ENCODE measurements at places on chromosomes 3 and 15. TPM values are rescaled to one million over a fixed set of nuclear protein-coding genes. Genes with fewer than 3 reads are reported as not detected.

- no peak for DNase-seq
Observed at GRCh38 chr3:10528046-10528445, 22.7 kb upstream of the ATP2B2 start.

DNA sequence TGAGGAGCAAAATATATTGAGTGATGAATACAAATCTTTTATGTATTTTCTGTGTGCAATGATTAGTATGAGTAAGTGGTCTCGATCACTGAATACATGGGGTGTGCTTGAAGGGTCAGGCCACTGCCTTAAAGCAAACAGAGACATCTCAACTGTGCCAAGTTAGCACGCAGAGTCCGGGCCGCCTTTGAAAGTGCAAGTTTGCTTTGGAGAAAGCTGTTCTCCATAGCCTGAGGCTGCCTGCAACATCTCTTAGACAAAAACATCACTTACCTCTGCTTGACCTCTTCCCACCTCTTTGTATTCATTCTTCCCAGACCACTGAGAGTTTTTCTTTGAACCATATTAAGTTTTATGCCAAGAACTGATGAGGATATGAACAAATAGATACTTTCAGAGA lies 267.0 kb downstream of the ZBTB20 start:
- DNase-seq, result no peak

GRCh38 chr3:136544532-136544931 lies 207.6 kb downstream of the STAG1 start:
- peak; percentile 11 for DNase-seq

GRCh38 chr3:157493627-157494550 lies 9.3 kb downstream of the VEPH1 start:
- DNase-seq, result peak; percentile 30

DNA sequence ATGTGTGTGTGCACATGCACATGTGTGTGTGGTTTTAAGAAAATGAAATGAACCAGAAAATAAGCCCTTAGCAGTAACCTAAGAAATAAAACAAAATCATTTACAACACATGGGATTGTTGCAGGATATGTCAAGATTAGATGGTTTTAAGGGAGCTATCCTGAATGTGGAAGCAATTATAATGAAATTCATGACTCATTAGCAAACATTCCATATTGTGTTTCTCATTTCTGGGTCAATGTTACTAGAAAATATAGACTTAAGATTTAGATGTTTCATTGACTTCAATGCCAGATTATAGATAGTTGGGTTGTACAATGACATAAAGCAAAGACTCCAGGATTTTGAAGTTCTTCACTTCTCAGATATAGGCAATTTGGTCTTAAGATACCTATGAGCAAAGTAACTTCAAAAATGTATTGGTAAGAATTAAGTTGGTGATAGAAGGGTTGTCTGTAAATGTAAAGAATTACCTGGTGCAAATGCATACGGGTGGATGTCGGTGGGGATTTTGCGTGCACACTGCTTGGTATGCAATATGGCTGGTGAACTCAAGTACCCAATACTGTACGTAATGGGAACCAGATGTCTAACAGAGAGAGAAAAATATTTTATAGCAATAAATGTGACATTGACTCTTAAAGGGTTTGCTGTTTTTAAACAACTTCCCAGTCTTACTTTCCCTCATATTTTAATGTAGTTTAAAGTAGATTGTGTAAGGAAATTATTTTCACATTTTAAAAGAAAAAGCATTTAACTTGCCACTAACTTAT lies 53.9 kb upstream of the NR2F2 start:
- no peak for DNase-seq

- no peak for DNase-seq
Observed at GRCh38 chr3:131174752-131175151, 148.1 kb downstream of the NEK11 start.

DNA sequence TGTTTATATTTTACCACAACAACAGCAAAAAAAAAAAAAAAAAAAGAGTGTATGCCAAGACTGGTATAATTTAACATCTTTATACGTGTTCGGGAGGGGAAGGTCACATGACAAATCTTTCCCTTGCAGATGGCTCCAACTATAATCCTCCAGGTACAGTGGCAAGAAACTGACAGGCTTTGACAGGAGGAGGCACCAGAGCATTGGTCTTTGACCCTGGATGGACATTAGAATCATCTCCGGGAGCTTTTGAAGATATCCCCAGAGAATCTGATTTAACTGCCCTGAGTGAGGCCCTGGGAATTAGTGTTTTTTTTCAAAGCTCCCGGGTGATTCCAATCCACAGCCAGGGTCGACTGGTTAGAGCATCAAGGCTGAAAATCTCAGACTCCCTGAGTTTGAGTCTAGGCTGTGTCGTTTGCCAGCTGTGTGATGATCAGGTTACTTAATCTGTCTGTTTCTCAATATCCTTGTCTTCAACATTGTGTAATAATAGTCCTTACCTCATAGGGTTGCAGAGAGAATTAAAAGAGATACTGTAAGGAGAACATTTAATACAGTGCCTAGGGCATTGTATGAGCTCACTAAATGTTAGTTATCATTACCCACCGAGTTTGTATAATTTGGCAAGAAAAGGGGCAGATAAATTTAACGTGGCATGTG lies 8.9 kb upstream of the SEMA5B start:
- DNase-seq, result peak; percentile 78

GRCh38 chr3:32410367-32411246 lies 19.0 kb downstream of the CMTM7 start:
- DNase-seq, result no peak

DNA sequence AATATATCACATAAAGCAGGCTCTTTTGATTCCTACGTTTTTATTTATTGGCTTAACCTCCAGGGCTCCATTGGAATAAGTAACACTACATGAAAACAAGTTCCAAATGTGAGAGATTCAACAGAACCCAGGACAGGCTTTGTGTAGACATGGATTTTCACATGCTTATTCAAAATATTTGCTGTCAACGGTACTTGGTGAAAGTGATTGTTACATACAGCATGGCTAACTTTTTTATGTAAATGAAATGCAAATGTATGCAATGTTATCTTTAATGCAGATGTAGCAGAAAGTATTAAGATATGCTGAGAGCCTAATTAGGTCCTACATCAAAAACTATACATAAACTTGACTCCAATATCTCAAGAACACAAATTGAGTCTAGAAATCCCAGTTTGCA lies 212.0 kb downstream of the RORA start:
- no peak for DNase-seq

GRCh38 chr3:116188231-116188785 lies 257.0 kb downstream of the LSAMP start:
- no peak for DNase-seq

- DNase-seq, result peak; percentile 40
Observed at GRCh38 chr3:30751610-30752299, 142.7 kb downstream of the GADL1 start.

DNA sequence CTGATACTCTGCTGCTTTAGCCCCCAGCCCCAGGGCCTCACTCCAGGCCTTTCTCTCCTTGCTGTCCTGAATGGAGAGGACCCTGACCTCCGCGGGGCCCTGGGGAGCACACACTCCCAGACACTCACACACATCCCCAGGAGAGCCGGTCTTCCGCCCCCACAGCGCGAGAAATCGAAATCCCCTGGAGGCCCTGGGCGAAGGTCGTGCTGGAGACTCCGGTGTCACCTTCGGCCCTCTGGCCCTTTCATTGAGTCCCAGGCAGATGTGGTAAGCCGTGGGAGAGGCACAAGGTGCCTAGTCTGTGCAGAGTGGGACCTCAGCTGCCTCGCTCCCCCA lies 848 bp upstream of the GOLGA8B start:
- no peak for DNase-seq

GRCh38 chr15:35741881-35742280 lies 195.9 kb upstream of the DPH6 start:
- DNase-seq, result no peak

DNA sequence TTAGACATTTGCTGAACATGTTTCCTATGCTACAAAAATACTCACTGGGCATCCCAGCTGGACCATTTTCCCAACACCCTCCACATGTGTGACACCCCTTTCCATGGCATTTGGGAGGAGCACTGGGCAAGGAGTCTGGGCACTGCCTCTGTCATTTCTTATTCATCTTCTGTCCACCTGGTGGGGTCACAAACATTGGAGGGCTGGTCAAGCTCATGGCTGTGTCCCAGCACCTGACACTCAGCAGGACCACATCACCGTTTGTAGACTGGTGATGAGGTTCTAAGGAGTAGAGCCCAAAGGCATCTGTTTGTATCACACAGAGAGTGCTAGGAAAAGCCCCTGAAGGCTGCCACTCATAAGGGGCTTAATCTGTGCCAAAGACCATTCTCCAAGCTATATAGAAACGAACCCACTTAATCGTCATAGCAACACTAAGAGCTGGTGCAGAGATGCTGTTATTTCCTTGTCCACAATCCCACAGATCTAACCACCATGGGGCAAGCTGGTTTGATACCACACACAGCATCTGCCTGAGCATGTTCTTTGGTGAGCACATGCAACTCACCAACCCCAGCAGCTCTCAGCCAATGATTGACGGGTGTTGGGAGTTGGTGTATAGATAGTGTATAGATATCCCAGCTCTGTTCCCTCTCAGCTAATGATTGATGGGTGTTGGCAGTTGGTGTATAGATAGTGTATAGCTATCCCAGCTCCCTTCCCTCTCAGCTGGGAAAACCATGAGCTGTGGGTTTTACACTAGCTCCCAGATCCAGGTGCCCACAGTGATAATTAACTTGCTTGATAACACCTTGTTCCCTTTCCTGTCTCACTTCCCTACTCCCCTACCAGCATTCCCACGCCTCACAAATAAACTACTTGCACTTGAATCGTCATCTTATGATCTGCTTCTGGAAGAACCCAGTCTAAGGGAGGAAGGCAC lies 42.7 kb upstream of the ATP2B2 start:
- DNase-seq, result no peak

DNA sequence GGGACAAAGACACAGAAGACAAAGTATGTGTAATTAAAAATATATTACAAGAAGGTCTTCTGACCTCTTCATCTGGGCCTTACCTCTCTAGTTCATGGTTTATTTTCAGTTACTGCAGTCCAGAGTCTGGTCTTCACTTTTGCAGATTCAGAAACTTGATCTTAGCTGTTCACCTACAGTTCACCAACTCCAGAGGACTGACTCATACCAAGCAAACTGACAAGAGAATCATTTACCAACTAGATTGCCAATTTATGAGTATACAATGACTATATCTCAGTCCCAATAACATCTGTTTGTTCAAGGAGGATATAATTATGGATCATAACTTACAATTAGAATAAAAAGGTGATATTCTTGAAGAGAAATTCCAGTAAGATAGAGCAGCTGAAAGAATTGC lies 9.0 kb downstream of the P2RY1 start:
- no peak for DNase-seq

- DNase-seq, result no peak
Observed at GRCh38 chr3:23874359-23875112, 42.3 kb downstream of the NKIRAS1 start.

DNA sequence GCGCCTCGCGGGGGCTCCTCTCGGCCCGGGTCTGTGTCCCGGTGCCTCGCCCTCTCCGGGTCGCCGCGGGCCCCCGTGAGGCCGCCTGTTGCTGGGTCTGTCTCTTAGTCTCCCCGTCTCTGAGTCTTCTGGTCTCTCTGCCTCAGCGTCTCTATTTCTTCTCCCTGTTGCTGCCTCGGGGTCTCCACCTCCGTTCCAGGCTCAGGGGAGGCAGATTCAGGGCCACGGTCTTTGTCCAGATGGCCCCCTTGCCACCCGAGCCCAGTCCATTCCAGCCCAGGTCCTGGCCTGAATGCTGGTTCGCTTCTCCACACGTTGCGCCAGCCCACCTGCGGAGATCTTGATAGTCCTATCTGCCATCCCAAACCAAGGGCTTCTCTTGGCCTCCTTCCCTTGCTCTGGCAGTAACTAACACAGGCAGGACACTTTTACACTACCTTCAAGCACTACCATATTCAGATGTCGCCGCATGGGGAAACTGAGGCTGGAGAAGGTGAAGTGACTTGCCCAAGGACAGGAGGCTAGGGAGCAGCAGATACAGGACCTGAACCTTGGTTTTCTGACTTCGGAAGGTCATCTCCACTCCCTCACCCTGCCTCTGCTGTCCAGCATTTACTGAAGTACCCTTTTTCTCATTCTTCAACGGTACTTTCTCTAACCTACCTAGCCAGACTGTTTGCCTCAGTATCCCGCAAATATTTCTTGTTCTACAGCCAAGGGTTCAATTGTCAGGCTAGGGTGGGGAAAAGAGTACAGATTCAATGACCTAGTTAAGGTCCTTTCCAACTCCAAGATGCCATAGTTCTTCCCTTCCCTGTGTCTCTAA lies 616 bp upstream of the IGDCC4 start:
- DNase-seq, result no peak

- DNase-seq, result no peak
Observed at GRCh38 chr15:37134699-37135131, 34.4 kb upstream of the MEIS2 start.

DNA sequence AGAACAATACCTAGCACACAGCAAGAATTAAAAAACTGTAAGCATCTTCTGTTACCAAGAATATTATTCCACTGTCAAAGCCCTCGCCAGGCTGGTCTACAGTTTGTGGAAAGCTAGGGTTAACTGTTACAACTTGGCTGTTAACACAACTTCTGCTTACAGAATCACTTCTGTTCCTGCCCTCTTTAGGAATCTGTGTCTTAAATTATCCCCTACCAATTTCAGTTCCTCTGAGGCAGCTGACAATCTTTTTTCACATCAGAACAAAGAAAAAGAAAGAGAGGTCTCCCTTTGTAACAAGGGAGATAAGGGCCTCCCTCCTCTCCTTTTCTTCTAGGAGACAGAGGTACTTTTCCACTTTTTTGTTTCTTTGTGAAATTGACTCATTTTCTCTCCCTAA lies 188.9 kb downstream of the FMN1 start:
- peak; percentile 7 for DNase-seq

- DNase-seq, result no peak
Observed at GRCh38 chr3:128800241-128801187, 74.5 kb downstream of the RAB7A start.

GRCh38 chr3:44424758-44425157 lies 52.7 kb downstream of the ZNF445 start:
- no peak for DNase-seq

PARP15 gene
- polyA plus RNA-seq, result 0.28 TPM

IGSF11 gene
- polyA plus RNA-seq, result not detected

CPA3 gene
- polyA plus RNA-seq, result not detected

CBLB gene
- polyA plus RNA-seq, result 1.6 TPM

PPCDC gene
- 14.2 TPM for polyA plus RNA-seq

MEIS2 gene
- not detected for polyA plus RNA-seq

RAB5A gene
- 33.8 TPM for polyA plus RNA-seq

PTPN9 gene
- 34.6 TPM for polyA plus RNA-seq

FETUB gene
- not detected for polyA plus RNA-seq

TUBGCP5 gene
- 1.9 TPM for polyA plus RNA-seq

ECE2 gene
- polyA plus RNA-seq, result not detected

BTD gene
- 24.0 TPM for polyA plus RNA-seq

All from CD14-positive monocyte (primary cell).